Stimulated activated CD8-positive, alpha-beta memory T cell treated with anti-CD3 and anti-CD28 coated beads, Interleukin-15, amount 100 ng/mL, for 1 hour (primary cell): ENCODE measurements at places on chromosomes 2 and 18.

- DNase-seq, result no peak
Measured at GRCh38 chr2:192957425-192957824, 762.7 kb upstream of the TMEFF2 start.

- DNase-seq, result no peak
Measured at GRCh38 chr2:42170619-42171395, 1.7 kb downstream of the EML4 start.

DNA sequence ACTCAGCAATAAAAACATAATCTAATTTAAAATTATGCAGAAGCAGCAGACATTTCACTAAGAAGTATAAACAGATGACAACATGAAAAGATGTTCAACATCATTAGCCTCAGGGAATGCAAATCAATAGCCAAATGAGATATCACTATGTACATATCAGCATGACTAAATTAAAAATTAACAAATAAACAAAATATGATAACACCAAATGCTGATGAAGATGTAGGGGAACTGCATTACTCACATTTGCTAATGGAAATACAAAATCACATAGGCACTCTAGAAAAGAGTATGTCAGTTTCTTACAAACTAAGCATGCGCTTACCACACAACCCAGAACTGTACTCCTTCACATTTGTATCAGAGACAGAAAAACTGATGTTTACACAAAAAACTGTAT lies 487.2 kb upstream of the REG3G start:
- DNase-seq, result no peak

DNA sequence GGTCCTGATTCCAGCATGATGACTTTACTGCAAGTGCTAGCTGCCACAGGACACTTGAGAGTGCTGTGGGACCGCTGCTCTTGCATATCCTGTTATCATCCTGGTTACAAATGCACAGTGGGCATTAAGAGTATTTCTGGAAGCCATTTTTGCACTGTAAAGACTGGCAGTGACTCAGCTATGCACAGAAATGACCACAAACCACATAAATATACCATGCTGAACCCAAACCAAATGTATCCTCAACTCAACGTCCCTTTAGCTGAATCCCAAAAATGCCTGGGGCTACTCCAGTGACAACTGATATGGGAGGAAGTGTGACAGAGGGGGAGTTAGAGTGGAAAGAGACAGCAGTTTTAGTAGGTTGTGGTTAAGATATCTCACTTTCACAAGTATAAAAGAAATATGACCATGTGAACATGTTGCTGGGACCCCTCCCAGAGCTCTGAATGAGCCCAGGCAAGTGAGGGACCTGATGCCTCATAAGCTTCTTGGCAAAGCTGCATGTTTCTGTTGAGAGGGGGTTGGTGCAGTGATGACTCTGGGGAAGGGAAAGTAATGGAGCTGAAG lies 37.3 kb downstream of the RHBDD1 start:
- no peak for DNase-seq

GRCh38 chr18:25456334-25457010 lies 104.5 kb upstream of the ZNF521 start:
- no peak for DNase-seq

- no peak for DNase-seq
Measured at GRCh38 chr18:62857263-62857976, 142.1 kb downstream of the PHLPP1 start.
